Right lobe of liver (tissue), 6 donors: ENCODE measurements at places on chromosomes 7 and 10. TPM values are rescaled to one million over a fixed set of nuclear protein-coding genes. Genes with fewer than 3 reads are reported as not detected.

Gene ZNHIT1
- 159 TPM for total RNA-seq

Gene ANXA11
- total RNA-seq = 41.7 TPM

Gene DDIT4
- total RNA-seq = 133 TPM

Gene CAV1
- 14.8 TPM for total RNA-seq

GRCh38 chr7:1520539-1521234, 9.8 kb upstream of the MAFK start:
- no peaks in the 10 kb centered on the region for H3K36me3 ChIP-seq
- H3K27me3 ChIP-seq = no peaks in the 10 kb centered on the region
- no peaks in the 10 kb centered on the region for H3K4me1 ChIP-seq
- no peak overlapping the region for H3K4me3 ChIP-seq
- no peak overlapping the region for H3K27ac ChIP-seq
- DNase-seq = peak; percentile 33

GRCh38 chr7:122893486-122893885, 7.2 kb upstream of the CADPS2 start:
- no peak overlapping the region for H3K27ac ChIP-seq
- H3K4me3 ChIP-seq = no peak overlapping the region
- DNase-seq = no peak
- H3K27me3 ChIP-seq = no peaks in the 10 kb centered on the region
- H3K4me1 ChIP-seq = no peaks in the 10 kb centered on the region
- no peaks in the 10 kb centered on the region for H3K36me3 ChIP-seq

DNA sequence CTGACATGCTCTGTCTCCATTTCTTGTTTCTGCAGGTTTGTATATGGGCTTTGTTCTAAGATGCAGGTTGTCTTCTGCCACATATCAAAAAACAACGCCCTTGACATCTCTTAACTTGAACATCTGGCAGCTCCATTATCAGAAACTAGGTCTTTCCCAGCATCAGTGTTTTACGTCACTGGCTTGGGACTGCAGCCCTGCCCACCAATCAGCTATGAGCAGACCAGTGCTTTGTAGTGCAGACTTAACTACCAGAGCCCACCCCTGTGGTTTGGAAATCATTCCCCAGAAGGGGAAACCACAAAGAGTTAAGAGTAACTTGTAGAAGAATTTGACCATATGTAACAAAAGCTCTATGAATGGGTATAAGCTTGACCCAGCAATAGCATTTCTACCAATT, 132.4 kb downstream of the SEPTIN14 start:
- H3K27me3 ChIP-seq = no peaks in the 10 kb centered on the region
- no peaks in the 10 kb centered on the region for H3K36me3 ChIP-seq
- H3K4me3 ChIP-seq = no peak overlapping the region
- no peak overlapping the region for H3K27ac ChIP-seq
- no peak for DNase-seq

GRCh38 chr7:121272676-121273075, 56.1 kb upstream of the WNT16 start:
- no peak overlapping the region for H3K27ac ChIP-seq
- peaks cover 8% of the 10 kb centered on the region for H3K36me3 ChIP-seq
- H3K27me3 ChIP-seq = no peaks in the 10 kb centered on the region
- no peaks in the 10 kb centered on the region for H3K4me1 ChIP-seq
- DNase-seq = no peak
- H3K4me3 ChIP-seq = no peak overlapping the region

DNA sequence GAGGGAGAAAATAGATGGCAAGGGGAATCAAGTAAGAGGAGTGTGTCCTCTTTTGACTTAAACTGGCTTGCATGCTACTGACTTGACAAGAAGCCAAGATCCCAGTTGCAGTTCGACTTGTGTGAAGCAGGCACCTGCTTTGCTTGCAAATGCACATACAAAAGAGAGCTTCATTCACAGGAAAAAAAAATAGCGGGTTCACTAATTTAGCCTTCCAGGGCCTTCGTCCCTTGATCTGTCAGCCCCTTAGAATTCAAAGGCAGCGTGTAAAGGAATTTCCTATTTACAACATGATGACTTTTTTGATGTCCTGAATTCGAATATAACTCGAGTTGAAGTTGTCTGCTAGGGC, 192.1 kb downstream of the CELF2 start:
- no peaks in the 10 kb centered on the region for H3K4me1 ChIP-seq
- H3K4me3 ChIP-seq = no peak overlapping the region
- no peaks in the 10 kb centered on the region for H3K27me3 ChIP-seq
- no peak overlapping the region for H3K27ac ChIP-seq

DNA sequence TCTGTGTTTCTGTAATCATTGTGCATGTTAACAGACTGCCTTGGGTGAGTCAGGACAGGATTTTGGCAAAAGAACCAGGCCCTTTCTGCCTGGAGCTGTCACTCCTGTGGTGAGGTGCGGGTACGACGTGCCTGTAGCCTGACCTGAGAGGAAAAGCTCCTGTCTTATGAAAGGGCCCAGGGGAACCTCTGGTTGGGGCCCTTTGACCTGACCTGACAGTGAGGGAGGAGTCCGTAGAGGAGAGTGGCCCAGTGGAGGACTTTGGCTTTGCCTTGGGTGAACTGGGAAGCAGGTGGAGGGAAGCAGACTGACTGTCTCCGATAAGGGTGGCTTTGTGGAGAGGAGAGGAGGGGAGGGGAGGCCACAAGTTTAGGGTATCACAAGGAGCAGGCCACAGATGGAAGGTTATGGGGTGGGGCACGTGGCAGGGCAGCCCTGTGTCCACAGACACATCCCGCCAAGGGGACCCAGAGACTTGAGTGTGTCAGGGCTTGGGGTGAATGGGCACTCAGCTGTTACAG, 6.9 kb downstream of the PFKP start:
- H3K27me3 ChIP-seq = no peaks in the 10 kb centered on the region
- DNase-seq = no peak
- no peaks in the 10 kb centered on the region for H3K4me1 ChIP-seq
- H3K27ac ChIP-seq = no peak overlapping the region
- H3K4me3 ChIP-seq = no peak overlapping the region

- no peak overlapping the region for H3K4me3 ChIP-seq
- no peaks in the 10 kb centered on the region for H3K4me1 ChIP-seq
- no peaks in the 10 kb centered on the region for H3K27me3 ChIP-seq
- H3K36me3 ChIP-seq = no peaks in the 10 kb centered on the region
Observed at GRCh38 chr10:120184547-120185337, 272.3 kb upstream of the PLPP4 start.

- no peak for DNase-seq
- H3K27me3 ChIP-seq = no peaks in the 10 kb centered on the region
- no peak overlapping the region for H3K27ac ChIP-seq
- no peaks in the 10 kb centered on the region for H3K4me1 ChIP-seq
- H3K4me3 ChIP-seq = no peak overlapping the region
- no peaks in the 10 kb centered on the region for H3K36me3 ChIP-seq
Observed at GRCh38 chr10:2282202-2282601, 544.9 kb upstream of the ADARB2 start.

- no peak overlapping the region for H3K27ac ChIP-seq
- peaks cover 8% of the 10 kb centered on the region for H3K4me1 ChIP-seq
- no peak for DNase-seq
- no peak overlapping the region for H3K4me3 ChIP-seq
- H3K36me3 ChIP-seq = no peaks in the 10 kb centered on the region
Observed at GRCh38 chr7:117592011-117592635, 112.3 kb downstream of the CFTR start.

DNA sequence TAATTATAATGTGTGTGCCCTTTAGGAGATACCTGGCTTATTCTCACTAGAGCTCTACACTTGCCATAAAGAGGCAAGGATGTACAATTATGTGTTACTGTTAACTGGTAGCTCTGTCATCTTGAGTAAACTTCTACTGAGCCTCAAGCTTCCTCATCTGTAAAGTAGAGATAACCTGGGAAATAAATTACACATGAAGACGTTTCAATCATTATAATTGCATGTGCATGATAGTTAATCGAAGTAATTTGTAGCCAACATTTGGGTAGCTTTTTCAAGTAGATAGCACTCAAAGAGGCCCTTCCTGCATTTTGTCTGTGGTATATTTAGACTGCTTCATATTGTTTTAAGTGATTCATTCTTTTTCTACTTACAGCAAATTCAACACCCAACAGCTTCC, 2.4 kb downstream of the CCT6A start:
- H3K4me1 ChIP-seq = peaks cover 19% of the 10 kb centered on the region
- DNase-seq = no peak
- H3K27ac ChIP-seq = no peak overlapping the region
- H3K36me3 ChIP-seq = peaks cover 7% of the 10 kb centered on the region
- H3K27me3 ChIP-seq = no peaks in the 10 kb centered on the region

DNA sequence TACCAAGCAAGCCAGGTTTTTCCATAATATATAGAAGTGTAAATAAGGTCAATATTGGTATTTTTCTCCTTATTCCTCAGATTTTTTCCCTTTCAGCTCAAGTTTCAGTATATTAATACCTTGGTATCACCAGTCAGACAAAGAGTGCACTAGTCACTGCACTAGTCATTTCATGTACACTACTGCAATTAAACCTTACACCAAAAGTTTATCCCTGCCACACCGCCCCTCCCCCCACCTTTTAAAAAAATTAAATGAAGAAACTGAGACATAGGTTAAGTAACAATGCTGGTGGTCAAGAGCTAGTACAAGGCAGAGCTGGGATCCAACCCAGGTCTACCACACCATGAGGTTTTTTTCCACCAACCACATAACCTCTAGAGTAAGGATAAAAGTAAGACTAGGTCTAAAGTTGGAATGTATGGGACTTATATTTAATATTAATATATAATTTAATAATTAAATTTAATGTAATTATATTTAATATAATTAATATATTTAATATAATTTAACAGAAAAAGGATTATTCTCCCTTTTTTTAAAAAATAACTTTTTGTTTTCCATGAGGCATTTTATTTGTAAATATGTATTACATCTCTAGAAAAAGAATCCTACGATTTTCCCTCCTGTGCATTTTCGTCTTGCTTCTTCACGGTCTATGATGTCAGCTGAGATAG, 68.5 kb downstream of the NT5C2 start:
- H3K4me3 ChIP-seq = no peak overlapping the region
- H3K27me3 ChIP-seq = no peaks in the 10 kb centered on the region
- H3K27ac ChIP-seq = peak overlapping the region; percentile 96
- no peaks in the 10 kb centered on the region for H3K36me3 ChIP-seq
- no peaks in the 10 kb centered on the region for H3K4me1 ChIP-seq
- no peak for DNase-seq

DNA sequence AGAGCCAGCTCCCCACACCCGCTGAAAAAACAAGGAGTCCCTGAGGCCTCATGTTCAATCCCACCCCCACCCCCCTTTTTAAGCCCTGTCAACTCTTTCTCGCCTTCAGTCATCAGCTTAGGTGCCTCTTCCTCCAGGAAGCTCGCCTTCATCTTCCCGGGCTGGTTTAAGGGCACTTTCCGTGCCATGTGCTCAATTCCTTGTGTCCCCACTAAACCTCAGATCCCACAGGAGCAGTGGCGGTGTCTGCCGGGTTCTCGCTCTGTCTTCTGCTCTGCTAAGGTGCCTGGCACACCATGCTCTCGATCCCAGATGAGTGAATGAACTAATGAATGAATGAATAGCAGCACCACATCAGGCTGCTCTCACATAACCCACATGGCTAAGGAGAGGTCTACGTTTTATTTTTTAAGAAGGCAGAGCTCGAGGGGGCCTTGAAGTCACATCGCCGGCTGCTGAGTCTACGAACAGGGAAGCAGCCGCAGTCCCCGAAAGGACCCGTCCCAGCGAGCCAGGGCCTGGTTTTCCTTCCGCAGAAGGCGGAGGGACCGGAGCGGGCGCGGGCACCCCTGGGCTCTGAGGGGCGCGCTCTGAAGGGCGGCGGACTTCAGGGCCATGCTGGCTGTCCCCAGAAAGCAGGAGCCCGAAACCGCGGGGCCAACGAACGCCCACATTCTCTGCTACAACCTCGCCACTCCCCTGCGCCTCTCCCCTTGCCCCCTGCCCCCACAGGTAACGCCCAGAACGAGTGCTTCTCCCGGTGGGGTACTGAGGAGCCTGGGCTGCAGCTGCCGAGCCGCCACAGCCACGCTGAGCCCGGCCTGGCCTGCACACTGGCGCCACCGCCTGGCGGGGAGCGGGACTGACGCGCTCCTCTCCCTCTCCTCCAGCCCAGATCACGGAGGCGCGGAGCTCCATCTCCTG, 73.4 kb upstream of the KCNMA1 start:
- H3K4me1 ChIP-seq = no peaks in the 10 kb centered on the region
- no peak overlapping the region for H3K27ac ChIP-seq
- no peaks in the 10 kb centered on the region for H3K36me3 ChIP-seq
- H3K27me3 ChIP-seq = no peaks in the 10 kb centered on the region

DNA sequence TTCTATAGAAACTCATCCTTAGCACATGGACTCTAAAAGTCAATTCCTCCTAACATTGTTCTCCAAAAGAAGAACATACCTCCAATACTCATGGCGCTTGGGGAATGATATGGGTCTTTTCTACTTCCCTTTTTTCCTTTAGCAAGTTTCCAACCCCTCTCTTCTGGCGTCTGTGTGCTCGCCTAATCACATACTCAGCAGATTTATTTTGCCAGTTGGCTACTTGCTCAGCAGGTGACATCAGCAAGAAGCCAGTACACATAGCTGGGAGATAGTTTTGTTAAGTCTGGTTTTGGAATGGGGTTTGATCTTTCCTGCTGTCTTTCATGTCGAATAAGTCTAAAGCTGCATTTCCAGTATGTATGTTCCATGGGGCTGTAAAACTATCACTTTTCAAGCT, 193.8 kb downstream of the POM121L12 start:
- H3K36me3 ChIP-seq = no peaks in the 10 kb centered on the region
- no peak overlapping the region for H3K4me3 ChIP-seq
- no peak overlapping the region for H3K27ac ChIP-seq
- no peak for DNase-seq
- no peaks in the 10 kb centered on the region for H3K27me3 ChIP-seq
- no peaks in the 10 kb centered on the region for H3K4me1 ChIP-seq

- no peaks in the 10 kb centered on the region for H3K4me1 ChIP-seq
- no peaks in the 10 kb centered on the region for H3K36me3 ChIP-seq
- DNase-seq = no peak
- no peak overlapping the region for H3K4me3 ChIP-seq
Observed at GRCh38 chr10:24858288-24859270, 93.8 kb downstream of the PRTFDC1 start.

GRCh38 chr10:90635111-90635765, 222.6 kb downstream of the HTR7 start:
- DNase-seq = no peak
- no peaks in the 10 kb centered on the region for H3K36me3 ChIP-seq
- no peaks in the 10 kb centered on the region for H3K27me3 ChIP-seq
- H3K4me3 ChIP-seq = no peak overlapping the region
- no peak overlapping the region for H3K27ac ChIP-seq
- no peaks in the 10 kb centered on the region for H3K4me1 ChIP-seq

GRCh38 chr10:104052431-104052830, 33.2 kb downstream of the COL17A1 start:
- no peak overlapping the region for H3K27ac ChIP-seq
- no peaks in the 10 kb centered on the region for H3K4me1 ChIP-seq
- H3K36me3 ChIP-seq = no peaks in the 10 kb centered on the region
- H3K27me3 ChIP-seq = no peaks in the 10 kb centered on the region

DNA sequence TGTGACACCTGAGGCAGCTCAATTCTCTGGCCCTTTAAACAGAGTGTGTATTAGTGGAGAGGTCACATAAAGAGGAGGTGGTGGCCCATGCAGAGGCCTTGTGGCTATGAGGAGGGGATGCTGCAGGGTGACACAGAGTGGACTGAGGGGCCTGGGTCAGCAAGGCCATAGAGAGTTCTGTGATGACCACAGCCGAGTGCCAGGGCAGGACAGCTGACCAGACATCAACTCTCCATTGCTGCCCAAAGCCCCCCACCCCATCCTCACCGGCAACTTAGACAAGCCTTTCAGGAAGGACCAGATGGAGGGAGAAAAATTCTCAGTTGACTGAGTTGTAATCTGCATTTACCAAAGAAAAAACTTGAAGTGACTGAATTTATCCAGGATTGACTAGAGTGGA, 378.1 kb downstream of the RPS24 start:
- no peaks in the 10 kb centered on the region for H3K27me3 ChIP-seq
- H3K36me3 ChIP-seq = no peaks in the 10 kb centered on the region
- no peaks in the 10 kb centered on the region for H3K4me1 ChIP-seq
- no peak overlapping the region for H3K4me3 ChIP-seq
- no peak for DNase-seq
